NCI-H1436 treated with DMSO at 0.1 percent for 48 hours (cell line): ENCODE measurements at places on chromosomes 16 and 17.

GRCh38 chr16:88383401-88384221, 852 bp downstream of the ZNF469 start:
- DNase-seq, result no peak

DNA sequence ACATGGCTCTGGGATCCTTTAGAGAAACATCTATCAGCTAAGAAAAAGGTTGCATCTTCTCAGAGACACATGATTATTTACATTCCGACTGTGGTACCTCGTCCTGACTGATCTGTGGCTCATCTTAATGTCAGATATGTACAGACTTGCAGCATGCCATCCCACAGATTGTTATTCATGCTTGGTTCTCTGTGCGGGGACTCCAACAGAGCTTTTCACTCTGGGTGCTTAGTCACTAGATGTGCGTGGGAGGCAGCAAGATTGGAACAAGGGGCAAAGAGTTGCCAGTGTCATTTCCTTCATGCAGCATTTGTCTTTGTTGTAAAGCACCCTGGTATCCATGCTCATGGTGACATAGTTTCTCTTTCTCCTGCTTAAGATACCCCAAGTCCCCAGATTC, 179.1 kb upstream of the CACNG5 start:
- DNase-seq, result no peak

GRCh38 chr17:75505152-75505409, 10.3 kb downstream of the CASKIN2 start:
- no peak for DNase-seq

DNA sequence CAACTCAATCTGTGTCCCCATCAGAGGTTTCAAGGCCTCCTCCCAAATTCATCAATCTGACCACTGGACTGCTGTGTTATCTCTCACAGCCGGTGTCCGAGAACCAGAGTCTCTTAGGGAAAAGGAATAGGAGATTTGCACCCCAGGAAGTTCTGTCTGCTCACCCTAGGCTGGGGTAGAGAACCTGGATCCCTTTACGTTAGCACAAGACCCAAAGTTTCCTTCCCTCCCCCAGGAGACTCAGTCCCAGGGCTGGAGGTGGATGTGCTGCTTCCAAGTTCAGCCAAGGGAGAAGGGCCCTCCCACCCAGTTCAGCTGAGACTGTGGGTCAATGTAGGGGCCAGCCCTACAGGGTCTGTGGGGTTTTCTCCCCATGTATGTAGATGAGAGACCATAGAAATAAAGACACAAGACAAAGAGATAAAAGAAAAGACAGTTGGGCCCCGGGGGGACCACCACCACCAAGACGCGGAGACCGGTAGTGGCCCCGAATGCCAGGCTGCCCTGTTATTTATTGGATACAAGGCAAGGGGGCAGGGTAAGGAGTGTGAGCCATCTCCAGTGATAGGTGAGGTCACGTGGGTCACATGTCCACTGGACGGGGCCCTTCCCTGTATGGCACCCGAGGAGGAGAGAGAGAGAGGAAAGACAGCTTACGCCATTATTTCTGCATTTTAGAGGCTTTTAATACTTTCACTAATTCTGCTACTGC, 22.7 kb upstream of the OR1F1 start:
- no peak for DNase-seq

- no peak for DNase-seq
Observed at GRCh38 chr17:14489986-14490385, 189.1 kb downstream of the HS3ST3B1 start.

GRCh38 chr16:65494080-65494479, 372.2 kb upstream of the CDH11 start:
- DNase-seq, result no peak

DNA sequence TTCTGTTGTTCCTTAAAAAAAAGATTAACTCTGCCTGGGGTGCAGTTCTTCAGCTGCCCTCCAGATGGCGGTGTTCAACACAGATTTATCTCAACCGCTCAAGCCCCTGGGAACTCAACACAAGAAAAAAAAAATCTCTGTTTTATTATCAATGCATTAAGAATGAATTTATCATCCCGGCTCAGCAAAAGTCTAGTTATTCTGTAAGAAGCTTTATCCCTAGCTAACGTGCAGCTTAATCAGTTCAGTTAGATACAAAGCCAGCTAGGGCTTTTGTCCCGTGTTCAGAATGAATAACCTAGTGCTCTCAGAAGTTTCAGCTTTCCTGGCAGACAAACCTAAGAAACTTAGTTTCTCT, 475.9 kb upstream of the CCL2 start:
- no peak for DNase-seq

DNA sequence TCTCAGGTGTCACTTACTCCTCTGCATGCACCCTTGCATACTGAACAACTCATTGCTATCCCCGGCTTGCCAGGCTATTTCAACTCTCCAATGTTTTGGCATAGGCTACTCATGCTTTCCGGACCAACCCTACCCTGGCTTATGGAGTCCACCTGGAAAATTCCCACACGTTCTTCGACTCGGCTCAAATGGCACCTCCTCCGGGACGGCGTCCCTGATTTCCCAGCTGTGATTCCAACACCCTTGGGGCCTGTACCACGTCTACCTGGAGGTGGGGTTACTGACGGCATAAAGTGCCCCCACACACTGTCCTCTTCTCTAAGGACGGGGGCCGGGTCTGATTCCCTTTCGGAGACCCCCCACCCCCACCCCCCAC, 498 bp downstream of the SMYD4 start:
- DNase-seq, result no peak

DNA sequence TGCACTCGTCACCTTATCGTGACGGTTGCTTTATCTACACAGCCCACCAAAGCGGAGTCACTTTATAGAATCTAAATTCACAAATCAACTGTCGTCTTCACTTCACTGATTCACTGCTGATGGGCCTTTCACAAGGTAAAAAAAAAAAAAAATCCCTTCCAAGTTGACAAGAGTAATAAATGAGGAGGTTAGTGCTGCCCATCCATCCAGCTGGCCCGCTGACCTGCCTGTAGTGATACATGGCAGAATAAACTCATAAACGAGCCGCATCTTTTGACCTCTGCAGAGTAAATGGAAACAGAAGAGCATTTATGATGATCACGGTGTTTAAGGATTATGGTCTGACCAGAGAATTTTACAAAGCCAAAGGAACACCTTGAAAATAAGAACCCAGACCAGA, 227.3 kb upstream of the IRX5 start:
- DNase-seq, result no peak

DNA sequence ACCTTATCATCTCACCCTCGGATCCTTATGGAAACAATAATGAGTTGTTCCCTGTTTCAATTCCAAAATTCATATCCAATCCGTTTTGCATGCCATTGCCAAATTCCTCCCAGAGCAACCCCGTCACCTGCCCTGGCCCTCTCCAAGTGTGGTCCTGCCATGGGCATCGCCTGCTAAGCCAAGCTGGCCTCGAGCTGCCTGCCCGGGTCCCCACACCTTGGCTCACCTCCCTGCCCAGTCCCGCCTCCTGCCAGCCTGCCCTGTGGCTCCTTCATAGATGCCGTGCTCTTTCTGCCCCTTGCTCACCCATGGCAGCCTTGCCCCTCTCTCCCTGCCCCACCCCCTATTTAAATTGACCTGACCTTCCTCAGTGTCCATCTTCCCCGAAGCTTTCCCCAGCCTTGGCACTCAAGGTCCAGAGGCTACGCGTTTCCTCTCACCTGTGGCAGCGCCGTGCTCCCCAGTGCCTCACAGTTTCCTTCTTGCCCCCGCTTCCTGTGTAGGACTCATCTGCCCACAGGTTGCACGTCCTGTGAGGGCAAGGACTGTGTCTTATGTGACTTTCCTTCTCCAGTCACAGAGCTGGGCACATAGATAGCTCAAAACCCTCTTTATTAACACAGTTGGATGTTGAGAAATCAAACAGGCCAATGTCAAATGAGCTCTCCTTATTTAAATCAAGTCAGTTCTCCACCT, 12.7 kb downstream of the MAPT start:
- DNase-seq, result no peak
